CD4-positive, alpha-beta T cell (primary cell): ENCODE measurements at places on chromosomes 6 and 20. TPM values are rescaled to one million over a fixed set of nuclear protein-coding genes. Genes with fewer than 3 reads are reported as not detected.

The CCN5 gene
- total RNA-seq = not detected

The ENPP3 gene
- total RNA-seq = 0.34 TPM

The TULP4 gene
- 66.1 TPM for total RNA-seq

The ZNF343 gene
- total RNA-seq = 5.0 TPM

The GPLD1 gene
- 0.59 TPM for total RNA-seq

The AVP gene
- total RNA-seq = 0.56 TPM

DNA sequence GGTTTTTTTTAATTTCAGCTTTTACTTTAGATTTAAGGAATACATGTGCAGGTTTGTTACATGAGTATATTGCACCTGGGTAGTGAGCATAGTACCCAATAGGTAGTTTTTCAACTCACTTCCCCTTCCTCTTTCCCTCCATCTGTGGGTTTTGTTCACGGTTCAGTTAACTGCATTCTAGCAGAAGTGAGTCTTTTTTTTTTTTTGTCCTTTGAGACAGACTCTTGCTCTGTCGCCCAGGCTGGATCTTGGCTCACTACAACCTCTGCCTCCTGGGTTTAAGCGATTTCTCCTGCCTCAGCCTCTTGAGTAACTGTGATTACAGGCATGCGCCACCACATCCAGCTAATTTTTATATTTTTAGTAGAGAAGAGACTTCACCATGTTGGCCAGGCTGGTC, 8.7 kb downstream of the UBR2 start:
- DNase-seq = no peak
- H3K4me3 ChIP-seq = no peak overlapping the region
- H3K36me3 ChIP-seq = peaks cover 38% of the 10 kb centered on the region
- H3K4me1 ChIP-seq = peaks cover 21% of the 10 kb centered on the region

DNA sequence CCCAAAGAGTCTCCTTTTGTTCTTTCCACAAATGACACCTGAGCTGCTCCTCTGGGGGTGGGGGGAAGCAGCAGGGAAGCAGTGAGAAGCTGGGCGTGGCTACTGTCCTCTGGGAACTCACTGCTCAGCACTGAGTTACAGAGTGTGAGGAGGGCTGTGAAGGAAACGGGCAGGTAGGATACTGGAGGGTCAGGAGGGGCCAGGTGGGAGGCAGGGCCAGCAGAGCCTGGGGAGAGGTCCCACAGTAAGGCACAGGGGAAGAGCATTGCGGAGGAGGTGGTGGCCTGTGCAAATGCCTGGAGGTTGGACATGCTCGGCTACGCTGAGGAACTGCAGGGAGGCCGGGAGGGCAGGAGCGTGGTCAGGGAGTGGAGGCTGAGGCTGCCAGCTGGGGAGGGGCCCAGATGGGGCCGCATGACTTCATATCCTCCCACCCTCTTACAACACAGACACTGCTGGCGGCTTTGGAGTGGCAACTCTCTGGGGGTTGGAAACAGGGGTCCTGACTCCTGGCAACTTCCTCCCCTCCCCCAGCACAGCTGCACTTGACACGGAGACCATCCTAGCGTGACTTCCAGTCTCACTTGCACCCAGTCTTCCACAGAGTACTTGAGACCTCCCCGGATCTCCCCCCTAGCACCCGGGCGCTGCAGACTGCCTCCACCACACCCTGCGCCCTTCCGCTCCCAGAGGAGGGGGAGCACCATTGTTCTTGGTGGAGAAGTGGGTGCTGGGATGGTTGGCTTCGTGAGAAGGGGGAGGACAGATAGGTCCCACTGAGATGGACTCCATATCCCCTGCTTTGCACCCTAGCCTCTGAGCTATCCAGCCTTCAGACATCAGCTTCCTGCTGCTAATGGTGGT, 34.2 kb downstream of the RBM38 start:
- no peak overlapping the region for H3K27ac ChIP-seq
- H3K27me3 ChIP-seq = no peaks in the 10 kb centered on the region
- no peak overlapping the region for H3K4me3 ChIP-seq
- no peaks in the 10 kb centered on the region for H3K36me3 ChIP-seq
- peaks cover 41% of the 10 kb centered on the region for H3K4me1 ChIP-seq

GRCh38 chr20:4063631-4064030, 48.3 kb upstream of the RNF24 start:
- H3K4me1 ChIP-seq = peaks cover 4% of the 10 kb centered on the region
- H3K4me3 ChIP-seq = no peak overlapping the region
- no peaks in the 10 kb centered on the region for H3K27me3 ChIP-seq

GRCh38 chr6:5786321-5786968, 220.3 kb downstream of the NRN1 start:
- no peak overlapping the region for H3K4me3 ChIP-seq
- H3K27ac ChIP-seq = no peak overlapping the region
- H3K4me1 ChIP-seq = peaks cover 4% of the 10 kb centered on the region
- H3K27me3 ChIP-seq = no peaks in the 10 kb centered on the region

DNA sequence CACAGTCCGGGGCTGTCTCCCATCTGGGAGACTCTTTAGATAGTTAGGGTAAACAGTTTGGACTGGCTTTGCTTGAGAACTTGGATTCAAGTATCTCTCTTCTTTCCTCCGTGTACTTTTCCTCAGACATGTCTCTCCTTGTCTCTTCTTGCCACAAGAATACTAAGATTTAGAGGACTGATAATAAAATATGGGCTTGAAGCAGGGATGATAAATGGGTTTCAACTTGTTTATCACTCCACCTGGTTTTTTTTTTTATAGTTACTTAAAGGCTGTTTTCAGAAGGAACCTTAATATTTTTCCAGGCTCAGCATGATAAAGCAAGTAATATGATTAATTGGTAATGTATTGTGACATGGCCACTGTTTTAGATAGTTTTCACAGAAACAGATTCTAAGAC, 40.9 kb upstream of the KIF13A start:
- H3K36me3 ChIP-seq = no peaks in the 10 kb centered on the region
- peaks cover 2% of the 10 kb centered on the region for H3K27me3 ChIP-seq
- H3K27ac ChIP-seq = no peak overlapping the region
- H3K4me1 ChIP-seq = no peaks in the 10 kb centered on the region
- DNase-seq = no peak
- no peak overlapping the region for H3K4me3 ChIP-seq

DNA sequence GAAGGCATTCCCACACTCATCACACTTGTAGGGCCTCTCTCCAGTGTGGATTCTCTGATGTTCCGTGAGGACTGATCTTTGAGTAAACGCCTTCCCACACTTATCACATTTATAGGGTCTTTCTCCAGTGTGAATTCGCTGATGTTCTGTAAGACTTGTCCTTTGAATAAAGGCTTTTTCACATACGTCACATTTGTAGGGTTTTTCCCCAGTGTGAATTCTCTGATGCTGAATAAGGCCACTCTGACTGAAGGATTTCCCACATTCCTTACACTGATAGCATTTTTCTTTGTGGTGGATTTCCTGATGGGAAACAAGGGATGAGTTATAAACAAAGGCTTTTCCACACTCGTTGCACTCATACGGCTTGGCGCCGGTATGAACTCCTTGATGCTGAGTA, 8.9 kb downstream of the ZSCAN12 start:
- no peak overlapping the region for H3K27ac ChIP-seq
- H3K27me3 ChIP-seq = no peaks in the 10 kb centered on the region
- no peak overlapping the region for H3K4me3 ChIP-seq
- no peaks in the 10 kb centered on the region for H3K4me1 ChIP-seq
- H3K36me3 ChIP-seq = peaks cover 46% of the 10 kb centered on the region
- no peak for DNase-seq

GRCh38 chr6:12170351-12171092, 119.6 kb upstream of the EDN1 start:
- H3K27me3 ChIP-seq = no peaks in the 10 kb centered on the region
- H3K4me1 ChIP-seq = peaks cover 4% of the 10 kb centered on the region
- no peak for DNase-seq
- H3K36me3 ChIP-seq = no peaks in the 10 kb centered on the region
- H3K27ac ChIP-seq = no peak overlapping the region
- H3K4me3 ChIP-seq = no peak overlapping the region

GRCh38 chr20:63032026-63032800, 25.4 kb upstream of the BHLHE23 start:
- no peak overlapping the region for H3K4me3 ChIP-seq
- H3K27me3 ChIP-seq = peaks cover 14% of the 10 kb centered on the region
- H3K36me3 ChIP-seq = no peaks in the 10 kb centered on the region
- peaks cover 16% of the 10 kb centered on the region for H3K4me1 ChIP-seq

- H3K27ac ChIP-seq = no peak overlapping the region
- H3K4me1 ChIP-seq = no peaks in the 10 kb centered on the region
- DNase-seq = no peak
- H3K27me3 ChIP-seq = no peaks in the 10 kb centered on the region
- H3K4me3 ChIP-seq = no peak overlapping the region
These were observed 116.3 kb downstream of the KHDC1L start for GRCh38 chr6:73108949-73109348.

DNA sequence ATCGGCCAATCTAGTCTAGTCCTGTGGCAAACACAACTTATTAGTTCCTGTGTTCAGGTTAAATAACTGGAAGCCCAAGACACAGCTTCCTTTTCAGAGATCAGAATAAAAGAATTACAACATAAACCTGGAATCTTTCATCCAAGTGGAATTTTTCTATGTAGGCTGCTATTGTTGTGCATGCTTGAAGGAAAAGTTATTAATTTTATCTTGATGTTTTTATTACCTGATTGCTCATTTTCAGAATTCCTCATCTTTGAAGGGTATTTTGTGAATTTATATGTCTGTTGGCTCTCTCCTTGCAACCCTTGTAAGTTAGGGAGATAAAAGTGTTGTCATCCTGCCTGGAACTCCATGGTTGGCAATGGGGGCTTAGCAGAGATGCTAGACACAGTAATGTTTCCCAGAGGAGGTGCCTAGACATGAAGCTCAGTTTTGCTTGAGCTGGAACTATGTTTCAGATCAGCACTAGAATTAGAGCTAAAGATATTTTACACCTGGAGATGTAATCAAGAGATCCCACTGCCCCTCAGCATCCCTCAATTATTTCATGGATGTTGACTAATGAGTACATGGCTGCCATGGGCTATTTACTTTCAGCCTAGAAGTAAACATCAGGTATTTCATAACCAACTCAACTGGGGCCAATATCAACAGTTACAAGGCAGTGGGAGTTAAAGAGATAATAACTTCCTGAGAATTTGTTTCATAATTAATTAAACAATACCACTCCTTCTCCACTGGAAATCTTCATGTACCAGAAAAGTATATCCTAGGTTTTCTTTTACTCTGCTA, 367.0 kb upstream of the MARCKS start:
- H3K4me1 ChIP-seq = no peaks in the 10 kb centered on the region
- H3K4me3 ChIP-seq = no peak overlapping the region
- DNase-seq = no peak
- H3K36me3 ChIP-seq = no peaks in the 10 kb centered on the region
- no peak overlapping the region for H3K27ac ChIP-seq
- H3K27me3 ChIP-seq = no peaks in the 10 kb centered on the region

- H3K36me3 ChIP-seq = no peaks in the 10 kb centered on the region
- H3K4me3 ChIP-seq = no peak overlapping the region
These were observed 237.8 kb downstream of the TBX18 start for GRCh38 chr6:84526631-84527030.

DNA sequence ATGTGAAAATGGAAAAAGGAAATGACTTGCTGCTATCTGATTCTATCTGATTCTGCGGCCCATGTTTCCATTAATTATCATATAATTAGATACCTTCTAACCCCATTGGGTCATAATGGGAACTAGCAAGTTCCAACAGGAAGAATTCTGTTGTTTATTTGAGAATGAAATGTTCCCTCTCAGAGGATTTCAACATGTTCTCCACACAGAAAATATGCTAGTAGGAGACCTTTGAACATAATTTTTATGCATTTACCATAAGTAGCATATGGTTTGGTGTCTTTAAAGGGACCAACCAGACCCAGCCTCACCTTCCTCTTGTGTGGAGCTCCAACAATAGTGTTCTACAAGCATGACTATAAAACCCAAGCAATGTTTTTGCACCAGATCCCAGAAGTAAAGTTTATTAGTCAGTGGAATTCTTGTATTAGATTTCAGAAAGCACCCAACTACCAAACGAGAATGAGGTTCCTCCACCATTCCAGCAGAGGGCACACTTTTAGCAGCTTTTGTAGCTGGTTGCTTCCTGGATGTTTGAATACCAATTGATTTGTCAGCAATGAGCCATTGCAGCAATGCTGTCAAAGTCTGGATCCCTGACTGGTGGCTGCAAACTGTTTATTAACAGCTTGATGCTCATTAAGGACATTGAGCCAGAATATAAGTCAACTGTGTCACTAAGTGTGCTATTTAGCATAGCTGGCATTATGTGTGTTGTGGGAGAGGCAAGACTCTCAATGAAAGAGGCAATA, 143.6 kb upstream of the GJE1 start:
- H3K36me3 ChIP-seq = no peaks in the 10 kb centered on the region
- no peak overlapping the region for H3K27ac ChIP-seq
- H3K4me1 ChIP-seq = no peaks in the 10 kb centered on the region
- H3K4me3 ChIP-seq = no peak overlapping the region
- H3K27me3 ChIP-seq = peaks cover 3% of the 10 kb centered on the region

DNA sequence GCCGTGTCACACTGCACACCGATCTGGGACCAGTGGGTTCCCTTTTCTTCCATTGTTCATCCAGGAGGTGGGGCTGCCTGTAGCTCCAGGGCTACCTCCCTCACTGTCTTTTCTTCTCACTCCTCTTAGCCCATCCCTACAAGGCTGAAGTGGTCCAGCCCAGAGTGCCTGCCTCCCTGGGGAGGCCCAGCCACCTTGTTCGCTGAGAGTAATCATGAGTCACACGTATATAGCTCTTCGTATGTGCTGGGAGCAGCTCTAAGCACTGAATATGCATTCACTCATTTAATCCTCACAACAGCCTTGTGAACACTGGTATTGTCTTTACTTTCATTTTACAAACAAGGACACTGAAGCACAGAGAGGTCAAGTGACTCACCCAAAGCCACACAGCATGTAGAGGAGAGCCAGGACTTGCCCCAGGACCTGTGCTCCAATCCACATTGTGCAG, 14.7 kb upstream of the CCDC167 start:
- peak overlapping the region; percentile 93 for H3K27ac ChIP-seq
- H3K27me3 ChIP-seq = no peaks in the 10 kb centered on the region
- DNase-seq = no peak
- H3K4me1 ChIP-seq = peaks cover 95% of the 10 kb centered on the region
- H3K36me3 ChIP-seq = no peaks in the 10 kb centered on the region
- peak overlapping the region; percentile 64 for H3K4me3 ChIP-seq

DNA sequence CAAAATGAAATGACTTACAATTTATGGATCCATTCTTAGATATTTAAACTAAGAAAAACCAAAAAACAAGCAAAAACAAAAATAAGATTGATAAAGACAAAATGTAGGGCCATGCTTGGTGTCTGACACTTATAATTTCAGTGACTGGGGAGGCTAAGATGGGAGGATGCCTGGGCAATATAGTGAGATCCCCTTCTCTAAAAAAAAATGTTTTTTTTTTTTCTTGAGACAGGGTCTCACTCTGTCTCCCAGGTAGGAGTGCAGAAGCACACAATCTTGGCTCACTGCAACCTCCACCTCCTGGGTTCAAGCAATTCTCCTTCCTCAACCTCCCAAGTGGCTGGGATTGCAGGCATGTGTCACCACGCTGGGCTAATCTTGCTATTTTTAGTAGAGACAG, 92.4 kb downstream of the HFE start:
- H3K4me3 ChIP-seq = no peak overlapping the region
- H3K4me1 ChIP-seq = peaks cover 24% of the 10 kb centered on the region
- no peak overlapping the region for H3K27ac ChIP-seq
- no peak for DNase-seq

GRCh38 chr6:106422534-106422933, 62.0 kb downstream of the CRYBG1 start:
- H3K27ac ChIP-seq = no peak overlapping the region
- H3K4me1 ChIP-seq = no peaks in the 10 kb centered on the region
- no peaks in the 10 kb centered on the region for H3K36me3 ChIP-seq
- no peak overlapping the region for H3K4me3 ChIP-seq
